ENCODE measurements at places on chromosomes 11 and 22.

DNA sequence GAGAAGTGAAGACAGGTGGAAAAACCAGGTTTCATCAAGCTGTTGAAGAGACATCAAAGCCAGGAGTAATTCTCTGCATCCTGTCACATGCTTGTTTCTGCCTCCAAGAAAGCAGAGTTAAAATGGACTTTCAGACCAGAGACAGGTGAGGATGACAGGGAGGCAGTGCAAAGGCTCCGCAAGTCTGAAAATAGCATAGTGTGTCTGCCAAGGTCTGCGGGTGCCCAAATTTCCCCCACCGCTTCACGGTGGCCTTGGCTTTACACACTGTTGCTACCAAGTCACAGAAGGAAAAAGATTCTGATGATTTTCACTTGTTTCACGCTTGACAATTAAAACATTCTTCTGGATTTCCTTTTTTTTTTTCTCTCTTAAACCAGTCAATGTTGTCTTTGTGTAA, 44.2 kb downstream of the SNX19 start:
- DNase-seq = no peak

- DNase-seq = no peak
These were observed 109.2 kb downstream of the DSCAML1 start for GRCh38 chr11:117687776-117688175.

DNA sequence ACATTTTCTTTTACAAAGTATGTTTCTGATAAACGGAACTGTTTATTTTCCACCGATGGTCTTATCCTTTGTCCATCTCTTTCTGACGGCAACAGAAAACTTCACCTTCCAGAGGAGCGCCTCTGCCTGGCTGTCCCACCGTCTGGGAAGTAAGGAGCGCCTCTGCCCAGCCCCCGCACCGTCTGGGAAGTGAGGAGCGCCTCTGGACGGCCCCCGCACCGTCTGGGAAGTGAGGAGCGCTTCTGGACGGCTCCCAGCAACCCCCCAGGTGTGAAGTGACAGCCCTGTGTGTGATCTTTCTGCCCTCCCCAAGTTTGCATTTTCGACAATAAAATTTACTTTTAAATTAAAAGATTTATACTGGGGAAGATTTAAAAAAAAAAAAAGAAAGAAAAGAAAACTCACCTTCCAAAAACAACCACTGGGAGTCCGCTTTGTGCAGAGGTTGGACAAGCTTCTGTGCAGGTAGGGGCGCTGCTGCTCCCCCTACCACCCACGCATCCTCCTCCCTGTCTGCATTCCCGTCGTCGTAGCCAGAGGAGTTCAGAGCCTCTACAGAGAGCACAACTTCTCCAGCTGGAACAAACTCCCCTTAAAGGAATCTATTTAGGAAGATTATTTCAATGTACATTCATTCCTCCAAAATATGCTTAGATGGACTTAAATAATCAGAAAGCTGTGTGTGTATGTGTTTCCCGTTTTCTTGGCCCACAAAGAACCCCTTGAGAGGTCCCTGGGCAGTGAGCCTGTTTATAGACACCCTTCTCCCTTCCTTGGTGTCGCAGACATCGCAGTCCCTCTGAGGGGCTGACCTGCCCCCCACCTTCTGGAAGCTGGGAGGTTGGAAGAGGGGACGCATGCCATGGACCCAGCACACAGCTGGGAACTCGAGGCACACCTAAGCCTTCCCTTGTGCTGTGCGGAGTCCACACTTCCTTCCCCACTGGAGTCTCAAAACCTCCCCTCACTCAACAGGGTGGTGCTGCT, 849 bp upstream of the APOBEC3B start:
- DNase-seq = peak; percentile 38

DNA sequence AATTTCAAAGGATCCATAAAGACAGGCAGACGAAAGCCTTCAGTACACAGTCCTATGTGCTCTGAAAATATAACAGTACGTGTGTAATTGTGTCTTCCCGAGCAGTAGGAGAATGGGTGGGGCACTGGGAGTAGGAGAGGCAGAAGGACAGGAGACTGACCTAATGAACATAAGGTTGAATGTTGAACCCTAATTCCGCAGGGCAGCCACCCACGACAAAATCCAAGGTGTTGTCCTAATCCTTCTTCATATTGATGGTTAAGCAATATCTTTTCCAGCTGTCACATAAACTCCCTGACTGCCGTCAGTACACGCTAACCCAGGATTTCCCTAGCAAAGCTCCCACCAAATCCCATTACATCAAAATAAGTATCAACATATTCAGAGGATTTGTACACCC, 34.5 kb downstream of the SPATA19 start:
- DNase-seq = no peak

- peak; percentile 81 for DNase-seq
These were observed at the start of gene PAMR1 for GRCh38 chr11:35525501-35526175. Gene PAMR1, minus strand, starts transcription at chr11:35525616. Its CDS starts 31 bp downstream, at chr11:35525585.

Measured in fibroblast of skin of right biceps (primary cell).